ENCODE measurements at places on chromosomes 2 and 18. TPM values are rescaled to one million over a fixed set of nuclear protein-coding genes. Genes with fewer than 3 reads are reported as not detected.

Gene SERPINB7
- not detected for polyA plus RNA-seq

DNA sequence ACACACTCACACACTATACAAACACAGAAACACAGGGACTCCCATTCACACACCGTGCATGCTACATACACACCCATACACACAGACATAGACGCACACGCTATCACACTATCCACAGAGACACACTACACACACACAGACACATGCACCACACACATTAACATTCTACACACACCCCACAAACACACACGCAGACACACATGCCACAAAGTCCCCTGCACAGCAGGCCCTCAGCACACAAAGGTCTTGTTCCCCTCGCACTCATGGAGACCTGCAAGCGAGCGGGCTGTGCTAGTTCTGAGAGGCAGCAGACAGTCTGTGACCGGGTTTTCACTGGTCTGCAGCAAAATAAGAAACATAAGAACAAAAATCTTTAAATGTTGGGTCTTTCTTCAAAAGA is 429.6 kb upstream of the SALL3 start:
- H3K27ac ChIP-seq = no peak overlapping the region
- no peaks in the 10 kb centered on the region for H3K4me1 ChIP-seq
- DNase-seq = no peak
- no peaks in the 10 kb centered on the region for H3K36me3 ChIP-seq
- H3K27me3 ChIP-seq = peaks cover 7% of the 10 kb centered on the region

Gene REEP1
- 4.8 TPM for polyA plus RNA-seq

- no peak for DNase-seq
- no peak overlapping the region for H3K4me3 ChIP-seq
- no peaks in the 10 kb centered on the region for H3K36me3 ChIP-seq
These were observed 45.4 kb upstream of the FAHD2A start for GRCh38 chr2:95356821-95357700.

- H3K4me3 ChIP-seq = peak overlapping the region; percentile 65
- H3K27ac ChIP-seq = no peak overlapping the region
- H3K36me3 ChIP-seq = no peaks in the 10 kb centered on the region
These were observed 586 bp downstream of the PDE11A start for GRCh38 chr2:178072000-178072382.

Gene EMILIN1
- 4.9 TPM for polyA plus RNA-seq

GRCh38 chr18:26477828-26478466 is 70.4 kb downstream of the KCTD1 start:
- DNase-seq = no peak
- H3K4me1 ChIP-seq = no peaks in the 10 kb centered on the region
- peaks cover 14% of the 10 kb centered on the region for H3K36me3 ChIP-seq
- no peaks in the 10 kb centered on the region for H3K27me3 ChIP-seq
- H3K27ac ChIP-seq = no peak overlapping the region

Gene TMEM247
- not detected for polyA plus RNA-seq

DNA sequence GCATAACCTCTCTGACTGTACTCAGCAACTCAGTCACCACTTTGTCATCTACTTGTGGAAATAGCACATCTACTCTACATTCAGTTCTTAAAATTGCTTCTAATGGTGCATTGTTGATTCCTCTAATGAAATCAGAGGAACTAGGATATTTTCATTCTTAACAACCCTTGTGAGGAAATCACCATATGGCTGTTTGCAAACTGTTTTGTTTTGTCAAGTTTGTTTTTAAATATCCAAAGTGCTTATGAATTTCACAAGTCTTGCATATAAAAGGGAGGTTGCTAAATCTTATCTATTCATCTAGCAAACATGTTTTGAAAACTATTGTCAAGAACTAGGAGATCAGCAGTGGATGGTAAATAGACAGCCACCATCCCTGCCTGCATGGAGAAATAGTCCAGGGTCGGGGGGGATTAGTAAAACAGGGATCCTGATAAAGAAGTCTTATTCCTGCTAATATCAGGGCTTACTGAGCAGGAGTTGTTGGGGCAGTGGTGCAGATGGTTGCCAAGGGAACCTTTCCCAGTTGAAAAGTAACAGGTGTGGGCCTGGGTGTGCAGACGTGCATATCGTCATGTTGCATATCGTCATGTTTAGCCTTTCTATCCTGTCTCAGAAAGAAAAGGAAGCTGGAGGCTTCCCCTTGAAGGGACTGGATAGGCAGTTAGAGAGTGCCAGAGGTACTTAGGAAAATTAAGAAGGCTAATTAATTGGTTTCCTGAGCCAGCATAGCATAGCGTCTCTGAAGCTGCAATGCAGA is 7.5 kb upstream of the MYO3B start:
- H3K36me3 ChIP-seq = no peaks in the 10 kb centered on the region
- peaks cover 4% of the 10 kb centered on the region for H3K4me1 ChIP-seq
- DNase-seq = no peak
- no peaks in the 10 kb centered on the region for H3K27me3 ChIP-seq

GRCh38 chr2:45353879-45354278 is 257.2 kb downstream of the SRBD1 start:
- H3K36me3 ChIP-seq = no peaks in the 10 kb centered on the region
- no peak overlapping the region for H3K27ac ChIP-seq
- H3K4me3 ChIP-seq = no peak overlapping the region
- no peak for DNase-seq
- H3K27me3 ChIP-seq = no peaks in the 10 kb centered on the region

DNA sequence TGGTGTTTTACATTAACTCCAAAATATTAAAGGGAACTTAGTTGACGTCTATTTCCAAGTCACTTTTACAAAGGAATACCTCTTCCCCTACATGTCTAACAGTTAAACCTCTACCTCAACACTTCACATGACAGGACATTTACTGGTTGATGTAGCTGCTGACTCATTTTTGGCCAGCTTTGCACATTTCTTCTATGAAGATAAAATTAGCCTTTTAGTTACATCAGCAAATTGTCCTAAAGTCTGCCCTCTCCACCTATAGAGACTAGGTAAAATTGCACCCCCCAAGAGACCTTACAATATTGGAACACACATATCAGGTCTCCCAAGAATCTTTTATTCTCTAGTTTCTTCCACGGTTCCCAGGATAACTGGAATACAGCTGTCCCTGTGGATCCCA is 10.1 kb upstream of the CERS6 start:
- DNase-seq = no peak
- H3K27me3 ChIP-seq = no peaks in the 10 kb centered on the region
- no peak overlapping the region for H3K27ac ChIP-seq
- H3K4me1 ChIP-seq = no peaks in the 10 kb centered on the region
- no peak overlapping the region for H3K4me3 ChIP-seq

Gene SAG
- not detected for polyA plus RNA-seq

- H3K27ac ChIP-seq = no peak overlapping the region
- H3K36me3 ChIP-seq = no peaks in the 10 kb centered on the region
- no peaks in the 10 kb centered on the region for H3K4me1 ChIP-seq
- DNase-seq = no peak
These were observed 14.0 kb upstream of the ANKRD62 start for GRCh38 chr18:12079491-12080237.

Gene DCDC2C
- not detected for polyA plus RNA-seq

- no peak overlapping the region for H3K27ac ChIP-seq
- H3K36me3 ChIP-seq = no peaks in the 10 kb centered on the region
- DNase-seq = no peak
- H3K4me3 ChIP-seq = no peak overlapping the region
- H3K27me3 ChIP-seq = no peaks in the 10 kb centered on the region
- no peaks in the 10 kb centered on the region for H3K4me1 ChIP-seq
These were observed 420.9 kb downstream of the TGIF1 start for GRCh38 chr18:3870914-3871313.

Gene ANKRD23
- 529 TPM for polyA plus RNA-seq

- no peaks in the 10 kb centered on the region for H3K27me3 ChIP-seq
- no peaks in the 10 kb centered on the region for H3K4me1 ChIP-seq
- DNase-seq = no peak
- H3K36me3 ChIP-seq = no peaks in the 10 kb centered on the region
These were observed 30.5 kb downstream of the LINC00305 start for GRCh38 chr18:64118406-64118805.
